ENCODE measurements at places on chromosomes 6 and 20.

DNA sequence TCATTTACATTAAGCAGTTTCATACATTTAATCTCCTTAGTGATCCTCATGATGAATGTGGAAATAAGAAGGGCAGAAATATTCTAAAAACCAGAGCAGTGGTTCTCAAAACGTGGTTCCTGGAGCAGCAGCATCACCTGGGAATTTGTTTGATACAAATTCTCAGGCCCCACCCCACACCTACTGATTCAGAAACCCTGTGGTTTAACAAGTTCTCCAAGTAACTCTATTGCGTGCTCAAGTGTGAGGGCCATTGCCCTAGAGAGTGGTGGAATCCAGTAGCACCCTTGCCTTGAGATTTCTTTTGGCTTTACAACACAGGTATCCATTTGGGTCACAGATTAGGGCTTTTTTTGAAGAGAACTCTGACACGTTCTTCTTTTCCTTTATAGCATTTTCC is 354.6 kb upstream of the FLRT3 start:
- no peak for DNase-seq

DNA sequence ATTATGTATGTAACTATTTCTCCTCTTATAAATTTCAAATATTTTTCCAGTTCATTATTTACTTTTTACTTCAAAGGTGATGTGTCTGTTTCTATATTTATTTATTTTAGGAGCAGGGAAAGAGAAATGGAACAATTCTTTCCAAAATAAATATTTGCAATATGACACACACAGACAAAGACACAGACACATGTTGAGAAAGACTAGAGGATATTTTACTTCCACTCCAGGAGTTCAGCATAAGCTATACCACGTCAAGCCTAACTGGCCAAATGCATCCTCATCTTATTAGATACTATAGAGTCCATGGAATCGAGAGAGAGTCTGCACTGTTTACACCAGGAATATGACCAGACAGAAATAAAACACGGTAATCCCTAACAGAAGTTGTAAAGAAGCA is 13.3 kb downstream of the RALGAPA2 start:
- no peak for DNase-seq

GRCh38 chr6:3962291-3963280 is 113.4 kb downstream of the FAM50B start:
- DNase-seq: no peak

GRCh38 chr20:48897305-48898010 is 24.1 kb upstream of the ARFGEF2 start:
- DNase-seq: no peak

DNA sequence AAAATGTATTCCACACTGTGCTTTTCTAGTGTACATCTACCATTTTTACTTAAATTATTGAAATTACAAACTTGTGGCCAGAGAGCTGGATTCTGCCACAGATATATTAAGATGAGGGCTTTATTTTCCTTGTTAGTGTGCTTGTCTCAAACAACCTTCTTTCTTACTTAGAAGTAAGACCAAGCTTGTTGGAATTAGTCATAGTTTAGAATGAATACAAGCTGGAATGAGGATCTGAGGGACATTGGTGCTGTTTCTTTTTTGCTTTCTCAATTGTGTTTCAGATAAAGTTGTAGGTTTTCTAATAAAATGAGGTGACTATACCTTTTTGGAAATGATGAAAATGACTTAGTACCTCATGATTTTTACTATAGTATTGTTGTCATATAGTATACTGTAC is 40.3 kb downstream of the UBR2 start:
- no peak for DNase-seq

GRCh38 chr6:130873746-130874145 is 46.5 kb downstream of the SMLR1 start:
- no peak for DNase-seq

GRCh38 chr20:58023781-58024180 is 204.7 kb downstream of the ANKRD60 start:
- DNase-seq: no peak

- no peak for DNase-seq
These were observed 195.4 kb downstream of the TBX18 start for GRCh38 chr6:84568971-84569370.

DNA sequence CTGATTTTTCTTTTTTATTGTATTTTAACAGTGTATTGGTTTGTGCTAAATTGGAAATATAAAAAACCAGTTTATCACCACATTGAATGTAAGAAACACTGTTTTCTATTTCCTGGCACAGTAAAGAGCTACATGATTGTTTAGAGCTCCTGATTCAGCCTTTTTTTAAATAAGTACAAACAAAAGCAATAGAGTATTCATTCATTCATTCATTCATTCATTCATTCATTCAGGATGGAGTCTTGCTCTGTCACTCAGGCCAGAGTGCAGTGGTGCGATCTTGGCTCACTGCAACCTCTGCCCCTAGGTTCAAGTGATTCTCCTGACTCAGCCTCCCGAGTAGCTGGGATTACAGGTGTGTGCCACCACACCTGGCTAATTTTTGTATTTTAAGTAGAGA is 96.8 kb upstream of the SCGN start:
- DNase-seq: no peak

DNA sequence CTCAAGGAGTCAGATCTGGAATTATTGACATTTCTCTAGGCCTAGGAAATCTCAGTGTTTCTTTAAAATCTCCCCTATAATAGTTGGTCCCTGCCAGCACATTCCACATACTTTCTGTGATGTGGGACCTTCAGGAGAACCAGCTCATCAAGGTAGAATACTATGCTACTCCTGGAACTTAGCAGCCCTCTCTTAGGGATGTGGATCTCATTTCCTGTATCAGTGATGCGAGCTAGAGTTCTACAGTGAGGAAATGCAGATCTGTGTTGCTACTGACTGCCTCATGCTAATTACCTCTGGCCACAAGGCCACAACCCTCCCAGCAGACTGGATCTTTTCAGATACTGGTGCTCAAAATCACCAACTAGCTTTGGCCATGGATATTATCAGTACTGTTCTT is 193.8 kb downstream of the CLVS2 start:
- no peak for DNase-seq

DNA sequence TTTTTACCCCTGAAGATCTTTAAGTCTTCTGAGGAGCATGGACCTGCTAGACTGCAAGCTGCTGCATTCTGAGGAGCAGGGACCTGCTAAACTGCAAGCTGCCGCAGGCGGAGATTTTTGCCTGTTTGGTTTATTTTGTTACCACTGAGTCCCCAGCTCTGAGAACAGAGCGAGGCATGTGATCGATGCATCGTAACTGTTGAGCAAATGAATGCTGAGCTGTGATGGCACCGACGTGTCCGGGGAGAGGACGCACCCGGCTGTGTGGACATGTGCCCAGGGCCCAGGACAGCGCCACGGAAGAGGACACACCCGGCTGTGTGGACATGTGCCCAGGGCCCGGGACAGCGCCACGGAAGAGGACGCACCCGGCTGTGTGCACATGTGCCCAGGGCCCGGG is 24.2 kb downstream of the DNAJC5 start:
- no peak for DNase-seq

DNA sequence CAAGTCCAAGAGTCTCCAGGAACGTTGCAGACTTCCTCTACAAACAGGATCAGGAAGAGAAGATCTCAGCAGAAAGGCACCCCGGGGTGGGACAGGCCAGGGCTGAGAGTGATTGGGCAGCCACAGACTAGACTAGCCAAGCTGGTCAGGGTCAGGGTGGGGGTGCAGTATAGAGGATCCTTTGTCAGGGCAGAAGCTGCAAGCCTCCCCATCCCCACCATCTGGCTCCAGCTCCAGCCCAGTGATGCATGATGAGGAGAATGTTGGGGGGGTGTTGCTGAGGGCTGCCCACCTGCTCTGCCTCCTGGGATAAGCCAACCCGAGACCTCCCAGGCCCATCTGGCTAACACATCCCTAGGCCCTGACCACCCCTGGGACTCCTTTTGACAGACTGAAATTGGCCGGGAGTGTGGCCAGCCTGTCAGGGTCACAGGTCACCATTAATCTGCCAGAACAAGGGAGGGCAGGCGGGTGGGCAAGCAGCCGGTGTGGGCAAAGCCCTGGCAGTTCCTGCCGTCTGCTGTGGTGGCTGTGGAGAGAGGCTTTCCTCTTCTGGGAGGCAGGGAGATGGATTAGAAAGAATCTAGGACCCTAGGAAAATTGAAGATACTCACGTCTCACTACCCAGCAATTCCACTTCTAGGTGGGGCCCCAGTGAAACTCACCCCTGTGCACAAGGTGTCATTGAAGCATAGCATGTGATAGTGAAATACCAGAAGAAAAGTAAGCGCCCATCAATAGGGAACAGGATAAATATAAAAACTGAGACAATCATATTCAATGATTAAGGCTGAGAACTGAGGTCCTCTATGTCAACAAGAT is 22.1 kb upstream of the SNTA1 start:
- DNase-seq: no peak

- DNase-seq: no peak
These were observed 147.6 kb downstream of the DTNBP1 start for GRCh38 chr6:15515226-15515625.

DNA sequence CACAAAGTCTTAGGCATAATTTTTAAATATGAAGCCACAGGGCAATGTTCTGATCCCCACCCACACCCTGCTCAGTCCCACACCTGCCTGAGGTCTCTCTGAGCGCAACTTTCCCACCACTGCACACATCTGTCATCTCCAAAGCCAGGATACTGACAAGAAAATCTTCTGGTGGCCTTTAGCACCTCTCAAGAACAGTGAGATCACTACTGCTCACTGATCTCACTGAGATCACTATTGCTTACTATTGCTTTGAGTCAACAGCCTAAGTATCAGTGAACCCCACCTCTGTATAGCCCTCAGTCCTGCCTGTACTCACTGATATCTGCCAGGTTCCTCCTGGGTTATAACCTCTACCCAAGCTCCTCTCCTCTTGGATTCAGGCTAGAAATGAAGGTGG is 6.4 kb downstream of the TNFRSF21 start:
- DNase-seq: no peak

- DNase-seq: no peak
These were observed 5.4 kb upstream of the MAPK13 start for GRCh38 chr6:36124881-36125280.

DNA sequence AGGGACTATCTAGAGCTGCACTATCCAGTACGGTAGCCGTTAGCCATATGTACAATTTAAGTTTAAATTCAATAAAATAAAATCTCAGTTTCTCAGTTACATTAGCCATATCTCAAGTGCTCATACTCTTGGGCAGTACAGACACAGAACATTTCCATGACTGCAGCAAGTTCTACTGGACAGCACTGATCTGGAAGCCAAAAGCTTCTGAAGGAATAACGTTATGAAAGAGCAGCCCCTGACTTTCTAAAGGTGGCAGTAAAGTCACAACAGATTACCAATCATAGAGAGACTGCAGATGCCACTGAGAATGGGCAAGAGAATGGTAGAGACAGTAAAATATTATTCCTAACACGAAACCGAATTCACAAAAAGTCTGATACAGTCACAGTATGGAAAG is 36.8 kb downstream of the NDRG3 start:
- no peak for DNase-seq

DNA sequence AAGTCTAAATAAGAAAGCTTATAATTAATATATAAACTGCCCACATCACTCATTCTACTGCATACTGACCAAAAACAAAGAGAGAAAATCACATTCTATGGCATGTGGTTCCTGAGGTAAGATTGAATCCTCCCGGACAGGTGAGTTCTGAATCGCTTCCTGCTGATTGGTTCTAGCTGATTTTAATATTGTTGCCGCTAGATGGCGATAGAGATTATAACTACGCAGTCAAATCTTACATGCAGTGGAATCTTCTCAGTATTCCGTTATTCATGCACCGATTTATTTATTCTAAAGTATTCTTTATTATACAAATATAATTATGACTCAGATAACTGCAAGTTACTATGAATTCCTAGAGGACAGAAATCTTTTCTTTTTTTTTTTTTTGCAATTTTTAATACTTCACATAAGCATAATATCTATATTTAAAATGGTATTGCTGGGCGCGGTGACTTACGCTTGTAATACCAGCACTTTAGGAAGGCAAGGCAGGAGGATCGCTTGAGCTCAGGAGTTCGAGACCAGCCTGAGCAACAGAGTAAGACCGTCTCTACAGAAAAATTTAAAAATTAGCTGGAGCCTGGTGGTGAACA is 24.2 kb upstream of the TMX4 start:
- DNase-seq: peak; percentile 57

DNA sequence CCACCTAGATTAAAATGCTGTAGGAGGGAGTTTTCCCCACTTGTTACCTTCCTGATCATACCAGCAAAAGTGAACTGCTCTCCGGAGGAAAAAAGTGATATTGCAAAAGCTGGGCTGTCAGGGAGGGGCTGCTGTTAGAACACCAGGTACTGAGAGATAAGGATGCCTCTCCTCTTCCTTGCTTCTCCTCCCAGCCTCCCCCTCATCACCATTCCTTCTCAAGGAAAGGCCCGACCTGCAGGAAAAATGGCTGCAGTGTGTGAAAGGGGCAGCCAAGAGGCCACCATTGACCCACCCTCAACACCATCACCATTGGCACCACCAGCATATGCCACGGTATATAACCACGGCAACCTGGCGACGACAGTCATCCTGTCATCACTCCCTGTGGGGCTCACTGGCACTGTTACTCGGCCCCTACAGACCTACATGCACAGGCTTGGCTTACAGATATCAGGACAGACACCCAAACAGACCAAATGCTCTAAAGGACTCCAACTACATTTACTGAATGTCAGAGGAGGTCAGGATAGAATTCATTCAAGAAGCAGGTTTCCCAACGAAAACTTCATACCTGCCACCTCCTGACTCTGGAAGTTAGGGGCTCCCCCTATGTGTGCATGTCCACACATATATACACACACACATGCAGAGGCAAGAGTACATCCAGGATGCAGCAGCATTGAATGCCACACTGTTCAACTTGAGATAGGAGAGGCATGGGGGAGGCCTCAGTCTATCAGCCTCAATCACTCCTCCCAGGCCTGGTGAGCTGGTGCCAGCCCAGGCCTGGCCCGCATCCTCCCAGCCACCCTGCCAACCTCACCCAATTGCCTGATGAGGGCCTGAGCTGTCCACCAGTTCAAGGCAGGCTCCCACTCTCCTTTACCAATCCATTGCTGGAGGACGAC is 13.9 kb upstream of the MDGA1 start:
- no peak for DNase-seq

- DNase-seq: no peak
These were observed 48.1 kb downstream of the CNKSR3 start for GRCh38 chr6:154462425-154462824.

GRCh38 chr6:38146021-38146733 is 326.6 kb downstream of the ZFAND3 start:
- DNase-seq: no peak

- DNase-seq: no peak
These were observed 334.6 kb downstream of the CDC5L start for GRCh38 chr6:44721954-44722578.

GRCh38 chr20:58852543-58853271 is at the start of gene GNAS:
GNAS (plus strand) TSS chr20:58852716.
- peak; percentile 87 for DNase-seq

- DNase-seq: no peak
These were observed 59.5 kb downstream of the NINL start for GRCh38 chr20:25525867-25526266.

DNA sequence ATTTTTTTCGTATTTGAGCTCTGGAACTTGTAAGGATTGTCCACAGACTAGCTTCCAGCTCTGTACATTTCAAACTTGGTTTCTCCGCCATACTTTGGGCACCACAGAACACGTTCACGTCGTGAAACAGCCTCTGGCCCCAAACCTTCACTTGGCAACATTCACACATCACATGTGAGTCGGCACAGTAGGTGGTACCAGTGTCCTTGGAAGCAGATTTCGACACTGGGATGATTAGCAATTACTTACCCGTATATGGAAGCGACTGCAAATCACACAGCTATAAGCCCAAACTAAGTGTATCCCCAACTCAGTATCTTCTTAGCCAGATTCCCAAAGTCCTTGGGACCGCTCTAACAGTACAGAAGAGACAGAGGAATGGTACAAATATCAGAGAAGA is 60.2 kb downstream of the MAFB start:
- DNase-seq: no peak

- DNase-seq: no peak
These were observed 60.9 kb downstream of the TFAP2C start for GRCh38 chr20:56689852-56690485.
